ENCODE measurements at places on chromosomes 2 and 18.

- no peak for DNase-seq
Measured at GRCh38 chr2:7272210-7272609, 355.0 kb downstream of the RNF144A start.

DNA sequence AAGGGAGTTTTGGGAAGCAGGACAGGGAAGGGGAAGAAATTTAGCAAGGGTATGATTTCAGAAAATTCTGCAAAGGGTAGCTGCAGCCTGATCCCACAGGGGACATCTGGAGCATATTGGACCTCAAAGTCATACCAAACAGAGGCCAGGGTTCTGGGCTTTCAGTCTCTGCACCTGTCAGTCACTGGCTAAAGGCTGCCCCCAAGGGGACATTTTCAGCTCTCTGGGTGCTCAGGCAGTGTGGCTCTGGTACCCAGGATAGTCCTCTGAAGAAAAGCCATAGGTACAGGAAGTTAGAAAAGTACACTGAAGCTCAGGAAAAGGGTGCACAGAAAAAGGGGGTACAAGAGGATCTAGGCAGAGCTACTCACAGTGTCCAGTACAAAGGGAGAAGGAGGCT lies 149.2 kb downstream of the INSIG2 start:
- DNase-seq = no peak

- no peak for DNase-seq
Measured at GRCh38 chr2:144054911-144055310, 465.0 kb downstream of the ZEB2 start.

DNA sequence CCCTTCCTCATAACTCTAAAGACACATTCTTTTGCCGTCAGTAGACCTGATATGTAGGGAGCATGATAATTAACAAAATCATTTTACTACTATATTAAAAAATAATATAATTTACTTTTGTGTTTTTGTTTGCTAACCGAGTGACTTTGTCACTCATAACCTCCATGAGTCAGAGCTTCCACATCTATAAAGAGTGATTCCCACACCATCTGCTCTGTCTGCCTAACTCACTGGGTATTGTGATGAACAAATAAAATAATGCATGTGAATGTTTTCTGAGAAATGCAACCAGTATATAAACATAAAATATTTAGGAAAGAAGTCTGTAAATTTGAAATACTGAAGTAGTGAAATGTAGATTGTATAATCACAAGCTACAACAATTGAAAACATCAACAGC lies 123.4 kb upstream of the DSEL start:
- no peak for DNase-seq

DNA sequence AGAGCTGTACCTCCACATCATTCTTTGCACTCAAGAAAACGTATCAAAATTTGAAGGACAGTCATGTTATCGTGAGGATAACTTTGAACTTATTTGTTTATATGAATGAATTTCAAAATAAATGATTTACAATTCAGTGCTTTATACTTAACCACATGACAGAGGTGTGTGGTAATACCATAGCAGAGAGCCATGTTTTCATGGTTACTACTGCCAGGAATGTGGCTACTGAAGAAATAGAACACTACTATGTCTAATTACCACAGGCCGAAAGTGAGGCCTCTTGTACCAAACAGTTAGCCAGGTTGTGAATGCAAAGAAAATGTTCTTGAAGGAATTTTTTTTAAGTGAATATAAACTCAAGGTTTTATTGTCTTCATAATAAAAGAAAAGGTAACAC lies 49.2 kb downstream of the AAK1 start:
- DNase-seq = no peak

- no peak for DNase-seq
Measured at GRCh38 chr2:18123577-18123976, 245.1 kb downstream of the KCNS3 start.

DNA sequence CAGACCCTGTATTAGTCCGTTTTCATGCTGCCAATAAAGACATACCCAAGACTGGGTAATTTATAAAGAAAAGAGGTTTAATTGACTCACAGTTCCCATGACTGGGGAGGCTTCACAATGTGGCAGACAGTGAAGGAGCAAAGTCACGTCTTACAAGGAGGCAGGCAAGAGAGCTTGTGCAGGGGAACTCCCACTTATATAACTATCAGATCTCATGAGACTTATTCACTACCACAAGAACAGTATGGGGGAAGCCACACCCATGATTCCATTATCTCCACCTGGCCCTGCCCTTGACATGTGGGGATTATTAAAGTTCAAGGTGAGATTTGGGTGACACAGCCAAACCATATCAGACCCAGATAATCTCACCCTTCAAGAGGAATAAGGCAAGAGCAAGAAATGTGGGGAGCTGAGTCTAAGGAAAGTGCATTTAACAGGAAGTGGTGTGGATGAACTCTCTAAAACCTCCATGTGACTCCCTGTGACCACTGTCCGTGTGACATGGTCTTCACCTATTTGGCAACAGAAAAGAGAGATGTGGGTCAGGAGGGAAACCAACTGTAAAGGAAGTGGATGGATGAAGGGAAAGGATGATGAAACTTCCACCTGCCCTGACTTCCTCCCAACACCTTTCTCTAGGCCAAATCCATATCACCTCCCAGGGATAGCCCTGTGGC lies 110.6 kb downstream of the ATL2 start:
- DNase-seq = peak; percentile 22

GRCh38 chr2:84800194-84800805 lies 80.6 kb downstream of the TRABD2A start:
- no peak for DNase-seq

- peak; percentile 13 for DNase-seq
Measured at GRCh38 chr2:200765139-200765951, 46.4 kb upstream of the BZW1 start.

DNA sequence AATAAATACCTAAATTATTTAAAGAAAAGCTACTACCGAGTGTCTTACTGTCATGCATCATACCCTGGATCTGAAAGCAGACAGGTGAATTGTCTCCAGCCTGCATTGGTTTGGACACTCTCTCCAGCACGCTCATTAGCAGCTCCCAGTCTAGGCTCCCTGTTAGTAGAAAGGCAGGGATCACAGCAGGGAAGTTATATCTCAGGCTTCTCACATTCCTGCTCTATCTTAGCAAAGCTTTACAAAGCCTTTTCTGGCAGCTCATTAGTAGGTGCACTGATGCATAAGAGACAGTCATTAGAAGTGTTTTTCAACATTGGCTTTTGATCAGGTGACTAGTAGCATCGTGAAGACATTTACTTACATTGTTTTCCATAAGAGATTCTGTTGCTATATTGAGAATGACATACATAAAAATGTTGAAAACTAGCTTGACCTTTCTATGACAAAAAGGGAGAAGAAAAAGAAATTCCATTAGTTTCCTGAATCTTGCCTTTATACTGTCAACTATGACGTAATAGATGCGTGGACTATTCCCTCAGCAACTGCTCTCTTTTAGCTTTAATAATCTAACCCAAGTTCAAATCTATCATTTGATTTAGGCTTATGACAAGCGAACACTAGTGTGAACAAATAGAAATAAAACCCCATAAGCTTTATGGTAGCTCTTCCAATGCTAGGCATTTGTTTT lies 408.7 kb upstream of the KCNH7 start:
- no peak for DNase-seq

DNA sequence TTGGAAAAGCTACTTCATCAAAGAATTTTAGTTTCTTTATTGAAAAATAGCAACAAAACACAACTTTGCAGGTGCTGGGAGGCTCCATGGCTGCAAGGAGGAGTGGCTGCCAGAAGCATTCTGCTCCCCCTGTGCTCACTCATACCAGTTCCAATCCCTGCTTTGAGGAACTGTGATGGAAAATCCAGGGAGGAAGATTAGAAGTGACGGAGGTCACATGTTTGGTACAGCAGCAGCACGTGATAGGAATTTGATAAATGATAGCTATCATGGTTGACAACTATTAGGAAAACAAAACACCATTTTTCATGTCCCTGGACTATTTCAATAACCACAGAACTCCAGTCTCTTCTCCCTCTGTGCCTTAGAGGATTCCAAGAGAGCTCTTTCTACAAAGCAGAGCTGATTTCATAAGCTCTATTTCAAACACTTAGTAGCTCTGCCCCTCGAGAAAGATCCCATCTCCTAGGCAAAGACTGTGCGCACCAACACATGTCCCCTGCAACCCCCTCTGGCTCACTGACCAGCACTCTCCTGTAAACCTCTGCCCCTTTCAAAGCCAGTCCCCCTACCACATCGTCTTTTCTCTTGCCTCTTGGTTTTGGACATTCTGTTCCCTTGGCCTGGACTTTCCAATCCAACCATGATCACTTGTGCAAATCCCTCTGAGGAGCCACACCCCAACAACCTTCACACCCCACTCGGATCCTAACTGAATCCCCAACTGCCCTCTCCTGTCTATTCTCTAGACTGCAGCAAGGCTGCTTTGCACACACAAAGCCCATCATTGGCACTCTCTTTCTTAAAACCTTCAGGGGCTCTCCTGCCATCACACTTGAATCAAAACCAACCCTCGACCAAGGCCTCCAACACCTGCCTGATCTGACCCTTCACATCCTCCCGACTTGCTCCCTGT lies 352.4 kb upstream of the PKDCC start:
- DNase-seq = no peak

GRCh38 chr2:25620077-25620476 lies 53.3 kb downstream of the DTNB start:
- peak; percentile 43 for DNase-seq

GRCh38 chr2:45191976-45192375 lies 182.7 kb upstream of the SIX2 start:
- DNase-seq = no peak

GRCh38 chr2:14520385-14520945 lies 112.1 kb upstream of the LRATD1 start:
- no peak for DNase-seq

GRCh38 chr2:217802876-217803652 lies 199.7 kb downstream of the TNS1 start:
- DNase-seq = no peak

- no peak for DNase-seq
Measured at GRCh38 chr2:160063271-160063670, 856 bp upstream of the PLA2R1 start.

Data from hematopoietic multipotent progenitor cell treated with erythropoietin and hydrocortisone succinate and interleukin-3 and kit ligand, for 6 days (in vitro differentiated cells).